ENCODE measurements at places on chromosomes 2 and 18.

DNA sequence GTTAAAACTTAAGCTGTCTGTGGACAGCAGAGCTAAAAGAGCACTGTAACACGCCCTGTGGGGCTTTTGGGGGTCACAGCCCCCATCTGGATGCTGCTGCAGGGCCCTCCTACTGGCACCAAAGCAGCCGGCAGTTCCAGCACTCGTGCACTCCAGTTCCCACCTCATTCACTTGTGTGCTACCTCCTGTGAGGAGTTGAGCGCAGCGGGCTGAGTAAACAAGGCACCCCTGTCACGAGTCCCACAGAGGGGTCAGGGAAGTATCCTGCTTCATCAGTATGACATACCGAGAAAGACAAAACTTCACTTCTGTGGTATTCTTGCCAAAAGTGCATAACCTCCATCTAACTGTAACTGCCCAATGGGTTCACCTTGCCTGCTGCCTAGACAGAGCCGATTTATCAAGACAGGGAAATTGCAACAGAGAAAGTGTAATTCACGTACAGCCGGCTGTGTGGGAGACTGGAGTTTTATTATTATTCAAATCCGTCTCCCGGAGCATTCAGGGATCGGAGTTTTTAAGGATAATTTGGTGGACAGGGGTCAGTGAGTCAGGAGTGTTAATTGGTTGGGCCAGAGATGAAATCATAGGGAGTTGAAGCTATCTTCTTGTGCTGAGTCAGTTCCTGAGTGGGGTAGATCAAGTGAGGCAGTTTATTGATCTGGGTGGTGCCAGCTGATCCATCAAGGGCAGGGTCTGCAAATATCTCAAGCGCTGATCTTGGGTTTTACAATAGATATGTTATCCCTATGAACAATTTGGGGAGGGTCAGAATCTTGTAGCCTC is 41.6 kb downstream of the TMEM17 start:
- DNase-seq = no peak

GRCh38 chr2:148674063-148675020 is 29.8 kb downstream of the EPC2 start:
- no peak for DNase-seq

- DNase-seq = no peak
Observed at GRCh38 chr2:7089898-7090510, 172.8 kb downstream of the RNF144A start.

DNA sequence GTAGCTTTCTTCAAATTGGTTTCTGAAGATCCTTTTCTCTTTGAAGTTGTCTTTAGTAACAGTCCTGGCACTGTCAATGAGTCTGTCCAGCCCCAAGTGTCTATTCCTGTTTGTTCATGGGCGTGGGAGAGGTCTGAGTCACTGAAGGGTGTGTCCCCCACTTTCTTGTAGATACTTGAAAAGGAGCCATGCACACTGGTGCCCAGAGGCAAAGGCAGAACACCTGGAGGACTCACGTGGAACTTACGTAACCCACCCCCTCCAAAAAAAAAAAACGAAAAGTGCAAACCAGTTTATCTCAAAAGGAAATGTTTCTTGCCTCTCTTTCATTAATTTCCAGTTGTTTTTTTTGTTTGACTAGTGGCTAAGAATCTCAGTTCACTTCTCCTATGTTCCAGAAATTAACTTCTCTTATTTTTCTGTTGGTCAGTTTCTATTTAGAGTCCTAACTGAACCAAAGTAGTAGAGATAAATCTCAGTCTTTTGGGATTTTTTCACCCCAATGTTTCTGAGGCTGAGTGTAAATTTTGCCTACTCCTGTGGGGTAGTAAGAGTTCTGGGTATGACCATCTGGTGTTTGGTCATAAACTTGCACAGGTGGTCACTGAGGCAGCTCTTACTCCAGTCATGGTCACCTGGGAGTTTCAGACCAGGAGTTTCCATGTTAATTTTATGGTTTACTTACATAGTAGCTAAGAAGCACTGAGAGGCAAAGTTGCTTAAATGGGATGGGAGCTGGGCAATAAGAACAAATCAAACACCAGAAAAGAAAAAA is 54.9 kb downstream of the DSC3 start:
- DNase-seq = no peak

DNA sequence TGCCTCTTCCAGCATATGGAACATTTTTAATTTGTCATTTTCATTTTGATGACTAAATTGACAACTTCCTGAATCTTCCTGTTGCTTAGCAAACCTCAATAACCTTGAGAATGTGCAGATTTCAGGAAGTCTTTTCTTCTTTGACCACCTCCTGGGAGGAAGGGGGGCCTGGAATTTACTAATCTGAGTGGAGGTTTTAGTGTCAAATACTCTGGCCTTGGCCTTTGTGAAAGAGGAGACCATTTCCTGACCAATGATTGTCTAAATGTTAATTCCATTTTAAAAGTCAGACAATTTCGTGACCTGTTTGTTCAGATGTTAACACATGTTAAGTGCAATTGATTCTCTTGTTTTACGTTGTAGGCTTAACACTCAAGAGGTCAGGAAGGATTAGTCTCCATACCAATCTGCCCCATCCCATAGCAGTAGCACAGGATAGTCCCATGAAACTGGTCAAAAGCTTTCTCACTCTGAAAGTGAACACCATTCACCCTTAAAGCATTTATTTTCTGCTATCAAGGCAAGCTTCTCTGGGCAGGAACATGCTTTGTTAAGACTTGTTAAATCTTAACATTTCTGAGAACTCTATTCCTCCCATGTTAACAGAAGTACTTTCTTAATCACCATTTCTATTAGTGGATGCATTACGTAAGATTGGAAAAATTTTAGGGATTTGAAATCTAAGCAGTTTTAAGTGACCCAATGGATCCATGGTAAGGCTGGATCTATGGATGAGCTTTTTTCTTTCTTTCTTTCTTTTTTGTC is 219.6 kb downstream of the RND3 start:
- no peak for DNase-seq

DNA sequence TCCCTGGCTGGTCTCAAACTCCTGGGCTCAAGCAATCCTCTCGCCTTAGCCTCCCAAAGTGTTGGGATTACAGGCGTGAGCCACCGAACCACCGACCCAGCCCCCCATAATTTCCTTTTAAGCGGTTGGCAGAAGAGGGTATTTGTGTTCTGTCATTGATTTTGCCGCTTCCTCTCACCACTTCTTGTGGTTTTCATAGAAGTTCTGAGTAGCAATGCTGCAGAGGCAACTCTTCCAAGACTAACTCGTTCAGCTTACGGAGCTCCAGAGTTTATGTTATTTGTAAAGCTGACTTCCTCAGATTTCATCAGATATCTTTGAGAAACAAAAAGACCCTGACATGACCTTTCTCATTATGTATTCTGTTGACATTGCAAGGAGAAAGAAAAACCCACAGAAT is 261.4 kb upstream of the KCNJ3 start:
- no peak for DNase-seq

DNA sequence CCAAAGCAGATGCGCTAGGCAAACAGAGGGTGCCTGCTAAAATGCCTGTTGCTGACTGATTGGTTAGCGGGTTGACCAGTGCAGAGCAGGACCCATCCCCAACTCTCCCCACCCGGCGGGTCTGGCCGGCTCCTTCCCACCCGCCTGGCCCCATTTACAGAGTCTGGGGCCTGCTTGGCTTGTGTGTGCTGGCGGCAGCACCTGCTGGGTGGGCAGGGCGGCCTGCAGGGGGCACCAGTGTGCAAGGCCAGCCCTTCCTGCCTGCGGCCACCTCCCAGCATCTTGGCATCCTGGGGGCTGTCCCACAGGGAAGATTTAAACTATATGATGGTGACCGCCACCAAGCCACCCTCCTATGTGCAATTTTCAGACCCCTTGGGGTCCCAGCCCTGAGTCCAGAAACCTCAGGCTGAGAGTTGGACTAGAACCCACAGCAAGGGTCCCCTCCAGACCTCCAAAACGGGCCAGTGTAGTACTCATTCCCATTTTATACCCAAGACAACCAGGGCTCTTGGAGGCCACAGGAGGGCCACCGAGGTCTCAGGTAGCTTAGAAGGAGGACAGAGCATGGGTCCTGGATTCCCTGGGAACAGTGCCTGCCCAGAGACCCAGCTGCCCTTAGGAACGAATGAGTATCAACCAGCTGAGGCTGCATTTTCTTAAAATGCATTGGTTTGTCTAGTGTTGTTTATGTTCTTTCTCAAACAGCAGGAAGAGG is 173.6 kb downstream of the SMAD7 start:
- DNase-seq = no peak

DNA sequence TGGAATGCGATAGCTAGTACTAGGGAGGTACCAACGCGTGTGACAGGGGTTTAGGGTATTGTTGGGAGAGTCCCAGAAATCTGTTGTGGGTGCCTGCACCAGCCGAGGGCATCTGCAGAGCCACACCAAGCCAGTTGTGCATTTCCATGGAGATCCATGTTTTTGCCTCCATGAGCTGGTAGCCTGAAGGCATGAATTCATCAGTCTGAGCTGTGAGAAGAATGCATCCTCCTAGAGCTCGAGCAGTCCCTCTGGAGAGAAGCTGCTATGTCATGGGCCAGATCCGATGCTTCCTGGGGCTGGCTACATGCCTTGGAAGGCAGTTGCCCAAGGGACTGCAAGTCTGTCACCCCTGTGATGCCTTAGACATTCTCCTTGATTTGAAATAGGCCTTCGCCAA is 57.9 kb downstream of the LIPG start:
- DNase-seq = no peak

GRCh38 chr2:39437522-39438296 is 624 bp upstream of the MAP4K3 start:
- DNase-seq = no peak

DNA sequence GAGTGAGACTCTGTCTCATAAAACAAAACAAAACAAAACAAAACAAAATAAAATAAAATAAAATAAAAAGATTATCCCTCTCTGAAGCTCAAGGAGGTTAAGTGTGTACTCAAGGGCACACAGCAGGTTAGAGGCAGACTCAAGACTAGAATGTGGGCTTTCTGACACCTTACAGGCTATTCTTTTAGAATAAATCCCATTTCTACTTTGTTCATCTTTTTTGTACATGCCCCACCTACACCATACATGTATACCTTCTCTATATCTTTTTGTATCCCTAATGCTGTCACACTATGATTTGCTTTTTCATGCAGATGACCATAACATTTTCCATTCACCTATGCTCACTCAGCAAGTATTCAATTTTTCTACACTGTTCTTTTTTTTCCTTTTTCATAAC is 2.6 kb downstream of the IL1B start:
- no peak for DNase-seq

DNA sequence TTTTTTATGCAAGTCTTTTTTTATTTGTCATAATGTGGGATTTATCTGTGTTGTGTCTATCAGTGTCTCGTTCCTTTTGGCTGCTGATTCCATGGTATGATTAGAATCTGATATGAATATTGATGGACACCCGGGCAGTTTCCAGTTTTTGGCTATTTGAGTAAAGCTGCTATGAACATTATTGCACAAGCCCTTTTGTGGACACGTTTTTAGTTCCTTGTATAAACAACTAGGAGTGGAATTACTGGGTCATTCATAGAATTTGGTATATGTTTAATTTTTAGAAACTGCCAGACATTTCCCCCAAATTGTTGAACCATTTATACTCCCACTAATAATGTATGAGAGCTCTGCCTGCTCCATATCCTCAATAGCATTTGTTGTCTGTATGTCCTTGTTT is 26.6 kb downstream of the HK2 start:
- DNase-seq = no peak

DNA sequence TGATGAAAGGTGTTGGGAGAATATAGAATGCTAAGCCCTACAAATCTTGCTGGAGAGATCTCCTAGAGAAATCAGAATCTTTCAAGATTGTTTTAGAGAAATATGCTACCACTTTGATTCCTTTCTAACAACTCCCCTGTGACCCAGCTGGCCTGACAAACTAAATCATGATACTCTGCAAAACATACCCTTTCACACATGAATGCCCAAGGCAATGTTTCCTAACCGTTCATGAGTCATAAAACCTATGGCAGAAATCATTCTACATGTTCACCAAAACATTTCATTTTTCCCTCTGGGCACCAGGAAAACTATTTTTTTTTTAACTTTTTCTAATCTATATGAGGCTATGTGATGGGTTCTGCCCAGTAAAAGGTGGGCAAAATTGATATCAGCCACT is 77.8 kb upstream of the SETBP1 start:
- DNase-seq = no peak

- DNase-seq = no peak
Observed at GRCh38 chr2:47211497-47212011, 56.4 kb upstream of the STPG4 start.

DNA sequence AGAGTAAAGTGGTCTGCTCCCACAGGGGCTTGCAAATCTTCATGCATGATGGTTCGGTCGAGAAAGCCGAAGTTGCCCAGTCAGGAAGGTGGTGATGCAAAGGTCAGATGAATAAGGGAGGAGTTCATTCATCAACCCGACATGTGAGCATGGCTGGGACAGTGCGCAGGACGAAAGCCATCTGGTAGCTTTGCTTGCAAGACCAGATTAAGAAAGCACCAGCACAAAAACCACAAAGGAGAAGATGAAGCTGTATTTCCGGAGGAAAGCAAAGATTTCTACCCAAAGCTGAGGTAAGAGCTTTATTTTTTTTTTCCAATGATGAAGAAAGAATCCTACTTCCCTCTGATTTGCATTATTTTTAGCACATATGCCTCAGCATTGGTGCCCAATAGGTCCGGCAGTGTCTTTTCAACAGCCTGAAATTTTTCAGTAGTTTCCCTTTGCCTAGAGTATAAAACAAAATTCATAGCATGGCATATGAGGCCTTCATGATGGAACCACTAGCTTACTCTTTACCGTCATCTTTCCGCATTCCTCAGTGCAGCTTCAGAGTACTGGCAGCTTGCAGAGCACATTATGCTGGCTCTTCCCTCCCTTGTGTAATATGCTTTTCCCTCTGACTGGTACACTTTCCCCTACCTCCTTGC is 112.0 kb upstream of the THOC1 start:
- DNase-seq = no peak

- no peak for DNase-seq
Observed at GRCh38 chr2:128329607-128330006, 10.9 kb upstream of the HS6ST1 start.

GRCh38 chr2:204986641-204987040 is 441.4 kb downstream of the PARD3B start:
- no peak for DNase-seq

DNA sequence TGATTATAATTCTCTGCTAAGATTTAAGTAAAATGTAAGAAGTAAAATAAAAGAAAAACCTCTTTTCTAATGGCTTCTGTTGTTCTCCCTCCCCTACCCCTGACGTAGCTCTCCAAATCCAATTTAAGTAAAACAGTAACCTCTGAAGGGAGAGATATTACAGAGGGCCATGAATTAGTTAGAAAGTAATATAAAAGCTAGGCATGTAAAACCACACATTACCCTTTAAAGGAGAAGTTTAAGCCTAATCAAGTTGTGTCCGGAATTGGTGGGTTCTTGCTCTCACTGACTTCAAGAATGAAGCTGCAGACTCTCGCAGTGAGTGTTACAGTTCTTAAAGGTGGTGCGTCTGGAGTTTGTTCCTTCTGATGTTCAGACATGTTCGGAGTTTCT is 116.9 kb upstream of the SCN7A start:
- DNase-seq = no peak

DNA sequence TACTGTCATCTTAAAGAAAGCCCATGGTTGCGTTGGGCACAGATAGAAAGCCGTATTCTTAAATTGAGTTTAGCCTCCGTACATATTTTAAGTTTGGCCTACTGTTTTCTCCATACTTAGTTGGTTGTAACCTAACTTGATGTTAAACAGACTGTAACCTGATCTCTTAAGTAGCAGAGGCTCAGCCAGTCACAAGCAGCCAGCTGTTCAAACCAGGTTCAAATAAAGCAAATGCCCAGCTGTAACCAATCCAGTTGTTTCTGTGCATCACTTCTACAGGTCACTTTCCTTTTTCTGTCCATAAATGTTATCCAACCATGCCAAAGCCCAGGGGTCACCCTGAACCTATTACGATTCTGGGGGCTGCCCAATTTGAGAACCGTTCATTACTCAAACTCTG is 10.0 kb upstream of the THADA start:
- no peak for DNase-seq

- no peak for DNase-seq
Observed at GRCh38 chr2:162317058-162317742, 1.3 kb downstream of the IFIH1 start.
